ENCODE measurements at places on chromosomes 11 and 22.

DNA sequence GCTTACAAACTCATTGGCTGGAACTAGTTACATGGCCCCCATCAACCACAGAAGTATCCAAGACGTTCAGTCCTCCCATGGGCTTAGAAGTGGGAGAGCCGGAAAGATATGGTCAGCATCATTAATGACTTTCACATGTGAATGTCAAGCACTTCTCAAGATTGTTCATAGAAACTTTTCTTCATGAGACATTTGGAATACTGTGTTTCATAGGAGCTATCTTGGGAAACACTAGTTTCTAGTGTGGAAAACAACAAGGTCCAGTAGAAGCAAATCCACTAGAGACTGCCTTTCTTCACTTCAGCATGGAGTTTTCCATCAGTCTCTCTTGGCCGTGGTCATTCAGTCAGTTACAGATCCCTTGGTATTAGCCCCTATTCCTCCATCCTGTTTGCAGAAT, 160.9 kb downstream of the C11orf91 start:
- no peak for DNase-seq

DNA sequence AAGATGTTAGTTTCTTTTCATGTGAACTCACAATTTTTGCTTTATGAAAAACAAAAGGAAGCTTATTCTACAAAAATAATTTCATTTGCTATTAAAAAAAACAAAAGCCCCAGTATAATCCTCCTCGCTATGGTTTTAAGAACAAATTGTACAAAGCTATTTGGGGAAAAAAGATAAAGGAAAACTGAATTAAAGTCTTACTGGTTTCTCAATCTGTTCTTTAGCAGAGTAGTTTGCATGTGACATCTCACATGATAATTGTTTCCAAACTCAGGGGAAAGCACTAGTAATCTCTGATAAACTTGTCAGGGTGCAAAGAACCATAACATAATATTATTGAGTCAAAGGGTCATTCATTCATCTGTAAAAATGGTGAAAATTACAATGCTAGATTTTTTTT, 2.9 kb upstream of the DDI1 start:
- no peak for DNase-seq

- no peak for DNase-seq
These were observed 295.5 kb downstream of the ETS1 start for GRCh38 chr11:128291835-128292234.

GRCh38 chr11:34427186-34427805, 11.4 kb upstream of the CAT start:
- DNase-seq = no peak

GRCh38 chr11:126202646-126203359, 8.6 kb downstream of the RPUSD4 start:
- DNase-seq = no peak

- DNase-seq = no peak
These were observed 2.3 kb upstream of the CEP295 start for GRCh38 chr11:93659196-93659595.

- DNase-seq = no peak
These were observed 421.8 kb upstream of the ANO5 start for GRCh38 chr11:21771097-21771496.

DNA sequence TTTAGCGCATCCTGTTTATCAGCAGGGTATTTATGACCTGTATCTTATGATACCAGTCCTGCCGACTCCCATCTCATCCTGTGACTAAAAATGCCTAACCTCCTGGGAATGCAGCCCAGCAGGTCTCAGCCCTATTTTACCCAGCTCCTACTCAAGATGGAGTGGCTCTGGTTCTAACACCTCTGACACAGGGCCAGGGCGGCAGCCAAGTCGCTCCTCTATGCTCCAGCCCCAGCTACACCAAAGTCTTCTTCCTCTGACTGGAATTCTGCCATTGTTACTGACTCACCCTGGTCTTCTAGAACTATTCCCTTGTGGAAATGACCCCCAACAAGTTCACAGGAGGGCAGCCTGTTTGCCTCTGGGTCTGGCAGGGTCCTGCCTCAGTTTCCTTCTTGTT, 7.9 kb upstream of the C1QTNF6 start:
- DNase-seq = no peak

GRCh38 chr11:31484497-31484896, 24.9 kb downstream of the IMMP1L start:
- no peak for DNase-seq

- no peak for DNase-seq
These were observed 76.4 kb downstream of the MPPED1 start for GRCh38 chr22:43488031-43488866.

DNA sequence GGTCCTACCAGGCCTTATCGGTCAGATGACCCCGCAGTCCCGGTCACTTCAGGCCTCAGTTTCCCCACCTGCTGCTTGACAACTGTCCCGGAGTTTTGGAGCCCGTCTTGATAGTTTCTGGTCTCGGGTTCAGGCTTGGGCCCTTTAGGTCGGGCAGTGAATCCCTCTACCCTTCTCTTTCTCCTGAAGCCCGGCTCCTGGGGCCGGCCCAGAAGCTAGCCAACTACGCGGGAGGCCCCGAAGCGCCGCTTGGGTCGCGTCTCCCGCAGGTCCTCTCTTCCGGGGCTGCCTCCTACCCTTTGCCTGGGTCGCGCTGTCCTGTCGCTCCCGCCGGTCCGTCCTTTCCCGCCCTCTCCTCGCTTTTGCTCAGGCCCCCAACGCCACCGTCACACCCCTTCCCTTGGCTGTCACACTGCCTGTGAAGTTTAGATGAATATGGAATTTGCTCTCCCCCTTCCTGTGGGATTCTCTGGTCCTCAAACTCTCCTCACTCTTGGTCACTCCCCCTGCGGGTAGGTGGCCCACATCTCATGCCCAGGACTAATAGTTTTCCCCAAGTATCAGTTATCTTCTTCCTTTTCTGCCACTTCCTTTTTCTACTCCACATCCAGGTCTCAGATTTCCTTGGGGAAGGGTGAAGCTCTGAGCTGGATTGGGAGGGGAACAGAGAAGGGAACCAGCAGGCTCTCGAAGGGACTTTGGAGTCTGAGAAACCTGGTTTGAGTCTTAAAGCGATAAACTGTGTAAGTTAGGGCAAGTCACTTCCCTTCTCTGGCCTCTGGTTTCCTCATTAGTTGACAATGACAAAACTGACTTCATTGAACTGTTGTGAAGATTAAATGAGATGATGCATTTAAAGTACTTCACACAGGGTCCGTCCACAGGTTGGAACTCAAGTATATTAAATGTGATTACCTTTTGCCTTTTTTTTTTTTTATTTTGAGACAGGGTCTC, 790 bp downstream of the RAB1B start:
- DNase-seq = no peak

DNA sequence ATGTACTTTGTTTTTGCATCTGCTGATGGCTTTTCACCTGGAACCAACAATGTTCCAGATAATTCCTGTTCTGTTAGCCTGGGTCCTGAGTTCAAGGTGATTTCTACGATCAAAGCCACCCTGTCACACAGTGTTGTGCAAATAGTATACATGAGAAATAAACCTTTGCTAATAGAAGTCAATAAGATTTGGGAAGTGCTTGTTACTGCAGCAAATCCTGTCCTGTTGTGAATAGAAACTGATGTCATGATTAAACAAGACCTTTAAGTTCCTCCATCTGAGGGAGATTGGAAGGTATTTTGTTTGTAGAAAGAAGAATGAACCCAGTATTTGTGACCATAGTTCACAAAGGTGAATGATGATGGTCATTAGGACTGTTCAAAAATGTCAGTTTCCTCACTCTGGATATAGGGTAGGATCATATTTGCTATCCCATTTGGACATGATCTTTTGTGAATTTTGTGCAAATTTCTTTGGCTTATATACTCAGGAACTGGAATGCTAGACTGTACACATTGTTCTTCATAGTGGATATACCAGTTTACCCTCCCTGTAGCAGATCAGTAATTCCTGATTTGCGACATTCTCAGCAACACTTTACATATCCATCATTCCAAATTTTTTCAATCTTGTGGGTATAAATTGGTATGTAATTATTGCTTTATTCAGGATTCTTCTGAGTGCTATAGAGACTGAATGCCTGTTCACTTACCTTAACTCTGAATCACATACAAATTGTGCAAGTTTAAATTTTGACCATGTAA, 428.5 kb downstream of the METTL15 start:
- DNase-seq = no peak

DNA sequence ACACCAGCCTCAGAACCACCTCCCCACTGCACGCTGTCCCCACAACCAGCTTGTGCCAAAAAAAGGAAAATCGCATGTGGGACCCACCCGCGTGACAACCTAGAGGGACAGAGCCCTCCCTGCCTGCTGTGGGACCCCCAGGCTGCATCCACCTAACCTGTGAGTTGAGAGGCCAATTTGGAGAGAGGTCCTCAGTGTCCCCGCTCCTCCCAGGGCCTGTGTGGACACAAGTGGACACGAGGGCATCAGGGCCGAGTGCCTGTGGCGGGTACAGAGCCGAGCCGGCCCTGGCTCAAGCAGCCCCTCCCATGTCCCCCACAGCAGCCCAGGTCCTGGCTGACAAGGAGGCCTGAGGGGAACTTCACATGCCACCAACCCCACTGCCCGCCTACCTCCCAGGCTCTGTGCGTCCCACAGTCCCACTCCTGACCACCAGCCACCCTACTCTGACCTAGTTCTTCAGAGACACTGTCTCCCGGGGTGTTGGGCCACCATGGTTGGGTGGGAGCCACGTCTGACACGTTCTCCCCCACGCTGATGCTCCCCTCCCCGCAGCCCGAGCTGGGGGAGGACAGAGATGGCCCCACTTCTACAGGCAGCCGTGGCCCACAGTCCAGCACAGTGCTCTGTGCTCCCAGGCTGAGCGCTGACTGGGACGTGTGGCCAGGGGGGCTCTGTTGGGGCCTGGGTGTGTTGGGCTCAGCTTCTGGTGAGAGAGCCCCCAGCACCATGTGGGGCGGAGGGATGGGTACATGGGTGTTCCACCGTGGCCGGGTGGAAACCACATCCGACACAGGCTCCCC, 19.2 kb downstream of the SELENOO start:
- no peak for DNase-seq

DNA sequence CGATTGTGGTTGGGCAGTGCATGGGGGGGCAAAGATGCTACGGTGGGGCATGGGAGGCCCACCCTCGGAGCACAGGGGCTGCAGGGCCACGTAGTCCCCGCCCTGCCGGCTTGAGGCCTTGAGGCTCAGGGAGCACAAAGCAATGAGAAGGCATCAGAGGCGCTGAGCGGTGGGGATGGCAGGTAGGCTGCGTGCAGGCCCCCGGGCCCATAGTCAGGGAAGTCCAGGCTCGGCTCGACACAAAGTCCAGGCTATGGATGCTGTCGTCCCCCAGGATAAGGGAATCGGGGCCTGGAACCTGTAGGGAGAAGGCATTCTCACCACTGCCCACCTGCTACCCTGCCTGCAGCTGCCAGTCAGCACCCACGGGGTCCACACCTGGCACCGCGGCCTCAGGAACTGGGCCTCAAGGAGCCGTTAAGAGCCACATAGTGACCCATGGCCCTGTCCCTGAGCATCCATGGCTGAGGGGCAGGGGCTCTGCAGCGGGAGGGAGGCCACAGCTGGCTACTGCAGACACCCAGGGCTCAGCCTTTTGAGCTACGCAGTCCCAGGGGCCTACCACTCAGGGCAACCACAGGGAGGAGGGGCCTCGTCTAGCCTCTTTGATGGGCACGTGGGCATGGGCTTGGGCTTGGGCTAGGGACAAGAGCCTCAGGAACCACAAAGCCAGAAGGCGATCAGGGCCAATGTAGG, 179.7 kb downstream of the IGLL1 start:
- no peak for DNase-seq

DNA sequence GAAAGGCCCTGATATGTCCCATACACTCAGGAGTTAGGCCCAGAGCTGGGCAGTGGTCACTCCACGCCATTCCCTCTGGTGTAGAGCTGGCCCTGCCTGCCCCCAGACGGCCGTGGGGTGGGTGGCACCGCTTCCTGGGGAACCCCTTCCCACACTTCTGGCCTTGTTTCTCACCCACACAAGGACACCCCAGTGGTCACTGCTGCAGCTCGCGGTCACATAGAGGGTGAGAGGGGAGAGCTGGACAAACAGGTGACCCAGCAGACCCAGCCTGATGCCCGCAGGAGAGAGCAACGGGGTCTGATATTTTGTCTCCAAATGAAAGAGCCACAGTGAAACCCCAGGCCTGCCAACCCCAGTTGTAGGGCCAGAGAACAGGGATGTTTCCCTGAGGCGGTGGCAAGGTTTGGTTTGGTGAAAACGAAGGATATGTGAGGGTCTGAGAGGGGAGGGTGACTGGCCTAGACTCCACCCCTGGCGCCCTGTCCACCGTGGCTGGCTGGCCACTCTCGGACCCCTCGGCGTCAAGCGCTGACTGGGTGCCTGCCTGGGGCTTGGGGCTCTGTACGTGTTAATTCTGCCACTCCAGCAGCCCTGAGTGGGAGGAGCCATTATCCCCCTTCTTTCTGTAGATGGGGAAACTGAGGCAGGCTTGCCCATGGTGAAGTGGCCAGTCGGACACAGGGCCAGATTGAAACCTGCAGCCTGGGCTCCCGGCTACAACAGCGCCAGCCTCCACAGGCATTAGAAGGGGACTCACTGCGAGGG, 71.0 kb upstream of the PPARA start:
- no peak for DNase-seq

- DNase-seq = no peak
These were observed 19.9 kb downstream of the CD44 start for GRCh38 chr11:35158701-35159510.
